Astrocyte (in vitro differentiated cells and primary cell): ENCODE measurements at places on chromosomes 5 and 9.

DNA sequence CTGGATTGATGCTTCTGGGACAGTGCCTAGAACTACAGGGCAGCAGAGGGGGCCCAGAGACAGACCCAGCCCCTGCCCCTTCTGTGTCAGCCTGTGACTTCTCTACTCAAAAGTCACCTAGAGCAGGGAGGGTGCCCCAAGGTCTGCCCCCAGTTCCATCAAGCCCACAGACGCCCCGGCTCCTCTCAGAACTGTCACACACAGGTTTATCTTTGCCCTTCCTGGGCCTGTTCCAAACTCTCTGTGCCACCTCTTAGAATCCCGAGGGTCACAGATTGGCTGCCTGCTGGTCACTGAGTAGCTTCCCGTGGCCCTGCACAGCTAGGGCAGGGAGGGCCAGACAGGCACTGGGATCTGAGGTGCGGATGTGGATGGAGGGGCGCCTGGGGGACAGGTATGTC lies 1.7 kb downstream of the RGS14 start:
- DNase-seq = no peak

GRCh38 chr5:91586232-91586631 lies 203.1 kb upstream of the ARRDC3 start:
- no peak for DNase-seq

GRCh38 chr5:139971202-139971725 lies 71.8 kb downstream of the NRG2 start:
- no peak for DNase-seq

- peak; percentile 48 for DNase-seq
Measured at GRCh38 chr5:141528291-141528984, 39.6 kb downstream of the PCDHGC5 start.

- DNase-seq = peak; percentile 63
Measured at GRCh38 chr5:112762113-112762810, 24.6 kb downstream of the APC start.

DNA sequence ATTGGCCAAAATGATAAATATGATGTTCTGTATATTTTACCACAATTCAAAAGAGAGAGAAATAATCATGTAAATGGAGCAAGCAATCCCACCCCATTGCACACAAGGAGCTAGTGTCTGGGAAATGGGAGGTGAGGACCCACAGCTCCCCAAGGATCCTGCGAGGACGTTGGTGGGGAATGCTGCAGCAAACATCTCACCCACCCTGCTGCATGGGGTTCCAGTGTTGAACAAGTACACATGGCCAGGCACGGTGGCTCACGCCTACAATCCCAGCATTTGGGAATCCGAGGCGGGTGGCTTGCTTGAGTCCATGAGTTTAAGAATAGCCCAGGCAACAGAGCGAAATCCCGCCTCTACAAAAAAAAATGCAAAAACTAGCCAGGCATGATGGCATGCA lies 29.0 kb downstream of the STK10 start:
- DNase-seq = no peak

GRCh38 chr5:112329419-112330090 lies 89.5 kb downstream of the EPB41L4A start:
- DNase-seq = no peak

DNA sequence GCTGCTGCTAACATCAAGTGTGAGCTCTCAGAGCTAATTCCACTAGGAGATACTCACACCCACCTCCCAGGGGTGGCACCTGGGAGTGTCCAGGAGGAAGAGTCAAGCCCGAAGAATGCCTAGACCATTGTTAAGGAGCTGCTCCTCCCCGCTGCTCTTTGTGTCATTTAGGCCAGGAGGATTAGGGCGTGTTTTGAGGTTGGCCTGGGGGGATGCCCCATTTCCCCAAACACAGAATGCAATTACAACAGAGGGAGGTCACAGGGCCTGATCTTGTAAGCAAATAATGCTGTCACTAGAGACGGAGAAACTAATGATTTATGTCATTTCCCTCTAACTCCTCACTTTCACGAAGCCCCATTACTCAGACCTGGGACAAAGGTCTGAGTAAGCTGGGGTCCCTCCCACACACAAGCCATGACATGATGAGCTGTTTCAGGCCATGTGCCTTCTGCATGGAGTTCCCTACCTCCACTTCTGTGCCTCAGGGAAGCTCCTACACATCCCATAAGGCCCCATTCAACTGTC lies 312.5 kb downstream of the ACTL7B start:
- peak; percentile 35 for DNase-seq

DNA sequence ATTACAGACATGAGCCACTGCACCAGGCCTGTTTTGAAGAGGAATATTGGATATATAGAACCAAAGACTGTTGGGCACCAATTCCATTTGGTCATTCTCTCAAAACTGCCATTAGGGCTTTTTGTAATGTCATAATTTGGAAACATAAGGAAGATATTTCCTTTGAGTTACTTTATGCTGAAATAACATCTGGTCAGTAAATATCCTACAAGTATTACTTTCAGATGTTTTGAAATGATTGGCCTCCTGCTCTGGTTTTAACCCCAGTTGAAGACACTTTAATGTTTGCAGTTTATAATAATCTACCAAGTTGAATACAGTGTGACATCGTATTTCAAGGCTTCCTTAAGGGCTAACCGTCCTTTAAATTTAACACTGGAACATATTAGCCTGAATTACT lies 33.6 kb downstream of the LRRTM2 start:
- no peak for DNase-seq

GRCh38 chr5:87686975-87687374 lies 274.2 kb upstream of the CCNH start:
- DNase-seq = no peak

- peak; percentile 1 for DNase-seq
Measured at GRCh38 chr5:141094481-141095262, at the start of gene PCDHB2. TSS of gene PCDHB2 (plus strand) at chr5:141094615. CDS start at chr5:141094791, 176 bp downstream.
